ENCODE measurements at places on chromosomes 3 and 15.

DNA sequence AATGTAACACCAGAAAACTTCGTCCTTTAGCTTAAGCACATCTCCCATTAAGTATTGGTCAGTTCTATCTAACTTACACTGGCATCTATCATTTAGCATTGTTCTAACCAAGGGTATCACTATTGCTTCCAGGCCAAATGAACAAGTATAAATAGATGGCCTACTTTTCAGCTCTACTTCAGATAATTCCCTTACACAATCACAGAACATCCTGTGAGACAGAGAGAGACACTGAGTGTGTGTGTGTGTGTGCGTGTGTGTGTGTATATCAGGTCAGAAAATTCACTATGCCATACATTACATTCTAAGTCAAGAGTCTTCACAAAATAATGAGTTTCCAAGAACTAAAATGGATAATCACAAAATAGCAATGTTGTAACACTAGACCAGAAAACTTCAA, 39.1 kb downstream of the SCAPER start:
- no peak for DNase-seq

DNA sequence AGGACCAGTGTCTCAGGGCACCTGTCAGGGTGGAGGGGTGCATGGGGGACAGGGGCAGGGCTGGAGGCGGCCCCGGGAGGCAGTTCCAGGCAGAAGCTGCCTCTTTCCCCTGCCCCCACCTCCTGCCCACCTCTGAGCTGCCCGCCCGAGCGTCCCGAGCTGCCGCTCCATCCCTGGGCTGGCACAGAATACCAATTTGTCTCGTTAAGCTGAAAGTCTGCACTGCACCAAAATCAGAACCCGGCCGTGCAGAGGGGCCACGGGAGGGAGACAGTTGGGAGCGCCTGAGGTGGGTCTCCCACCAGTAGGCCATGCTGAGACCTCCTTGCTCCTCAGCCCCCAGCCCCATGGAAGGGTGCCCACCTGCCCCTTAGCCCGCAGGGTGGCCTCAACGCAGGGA, 1.3 kb upstream of the ATP2B2 start:
- DNase-seq, result no peak

- DNase-seq, result no peak
Observed at GRCh38 chr3:78994174-78995027, 773.4 kb downstream of the ROBO1 start.

GRCh38 chr3:23685541-23686258, 120.1 kb upstream of the UBE2E1 start:
- no peak for DNase-seq

GRCh38 chr15:40301467-40302179, 6.1 kb downstream of the PLCB2 start:
- no peak for DNase-seq

DNA sequence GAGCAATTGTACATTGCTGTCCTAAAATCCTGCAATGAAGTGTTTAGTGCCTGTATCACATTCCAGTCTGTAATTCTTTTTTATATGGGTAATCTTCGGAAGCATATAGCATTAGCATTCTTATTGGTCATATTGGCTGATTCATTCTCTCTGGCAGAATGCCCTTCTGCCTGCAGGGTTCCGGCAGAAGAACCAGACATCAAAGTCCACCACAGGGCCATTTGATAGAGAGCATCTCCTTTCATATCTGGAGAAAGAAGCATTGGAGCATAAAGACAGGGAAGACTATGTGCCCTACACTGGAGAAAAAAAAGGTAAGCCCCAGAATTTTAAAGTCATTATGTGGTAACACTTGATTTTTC, 39.6 kb downstream of the TMOD3 start:
- no peak for DNase-seq

- DNase-seq, result no peak
Observed at GRCh38 chr3:20074226-20075063, 34.2 kb downstream of the KAT2B start.

DNA sequence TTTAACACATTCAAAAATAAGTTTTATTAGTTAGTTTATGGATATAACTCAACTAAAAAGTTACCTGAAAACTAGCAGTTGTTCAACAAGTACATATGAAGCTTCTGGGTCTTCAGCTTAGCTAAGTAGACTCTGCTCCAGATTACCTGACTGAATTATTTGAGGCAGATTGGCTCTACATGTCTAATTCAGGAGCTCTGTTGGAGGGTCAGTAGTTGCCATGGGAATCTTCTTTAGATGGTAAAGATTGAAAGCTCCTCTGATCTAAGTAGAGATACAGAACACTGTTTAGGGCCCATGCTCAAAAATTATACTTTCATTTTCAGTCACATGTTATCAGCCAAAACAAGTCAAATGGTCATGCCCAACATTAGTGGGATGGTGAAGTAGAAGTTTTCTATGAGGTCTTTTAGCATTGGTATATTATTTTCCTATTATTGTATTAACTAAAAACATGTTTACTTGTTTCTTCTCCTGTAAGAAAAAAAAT, 1476.9 kb downstream of the OTOL1 start:
- DNase-seq, result no peak

GRCh38 chr3:171792531-171792930, 17.8 kb downstream of the PLD1 start:
- no peak for DNase-seq

DNA sequence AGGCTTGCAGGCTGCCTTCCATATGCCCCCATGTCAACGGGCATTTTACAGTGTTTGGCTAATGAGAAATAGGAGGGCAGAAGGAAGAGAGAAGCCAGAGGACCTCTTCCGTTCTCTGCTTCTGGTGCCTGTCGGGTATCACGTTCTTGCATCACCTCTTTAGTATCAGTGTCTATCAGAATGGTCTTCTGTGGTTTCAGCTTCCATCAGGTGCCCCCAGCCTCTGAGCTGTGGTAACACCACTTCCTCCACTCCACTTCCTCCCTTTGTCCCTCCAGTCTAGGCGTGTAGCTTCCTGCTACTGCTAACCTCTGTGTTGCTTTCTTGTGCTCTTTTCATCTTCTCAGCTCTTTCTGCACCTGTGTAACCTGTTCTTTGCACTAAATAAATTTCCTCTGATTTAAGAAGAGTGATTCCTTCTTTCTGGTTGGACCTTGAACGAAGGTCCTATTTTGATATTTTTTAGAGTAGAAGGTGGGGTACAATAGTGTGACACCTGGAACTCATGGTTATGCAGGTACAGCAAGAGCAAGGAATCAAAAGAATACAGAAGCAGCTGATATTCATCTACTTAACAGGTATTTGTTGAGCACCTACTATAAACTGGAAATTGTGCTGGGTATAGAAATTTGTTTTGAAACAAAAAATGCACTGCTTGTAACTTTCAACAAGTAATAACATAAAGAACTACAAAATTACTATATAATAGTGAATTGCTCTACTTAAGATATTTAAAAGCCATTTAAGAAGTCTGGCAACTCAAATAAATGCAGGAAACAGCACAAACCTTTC, 27.4 kb upstream of the FOXB1 start:
- DNase-seq, result peak; percentile 75

GRCh38 chr3:177589911-177590381, 392.7 kb upstream of the TBL1XR1 start:
- no peak for DNase-seq

DNA sequence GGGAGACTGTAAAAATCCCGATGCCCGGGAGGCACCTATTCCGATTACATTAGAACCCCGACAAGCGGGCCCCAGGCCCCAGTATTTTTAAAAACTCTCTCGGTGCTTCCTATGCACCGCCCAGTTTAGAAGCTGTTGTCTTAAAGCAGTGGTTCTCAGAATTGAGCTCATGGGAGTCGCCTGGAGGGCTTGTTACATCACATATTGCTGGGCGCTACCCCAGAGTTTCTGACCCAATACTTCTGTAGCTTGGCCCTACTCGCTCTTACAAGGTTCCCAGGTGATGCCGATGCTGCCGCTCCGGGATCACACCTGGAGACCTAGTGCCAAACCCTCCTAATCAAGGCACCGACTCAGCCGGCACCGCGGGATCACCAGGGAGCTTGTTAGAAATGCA, 35.2 kb downstream of the CPN2 start:
- no peak for DNase-seq

DNA sequence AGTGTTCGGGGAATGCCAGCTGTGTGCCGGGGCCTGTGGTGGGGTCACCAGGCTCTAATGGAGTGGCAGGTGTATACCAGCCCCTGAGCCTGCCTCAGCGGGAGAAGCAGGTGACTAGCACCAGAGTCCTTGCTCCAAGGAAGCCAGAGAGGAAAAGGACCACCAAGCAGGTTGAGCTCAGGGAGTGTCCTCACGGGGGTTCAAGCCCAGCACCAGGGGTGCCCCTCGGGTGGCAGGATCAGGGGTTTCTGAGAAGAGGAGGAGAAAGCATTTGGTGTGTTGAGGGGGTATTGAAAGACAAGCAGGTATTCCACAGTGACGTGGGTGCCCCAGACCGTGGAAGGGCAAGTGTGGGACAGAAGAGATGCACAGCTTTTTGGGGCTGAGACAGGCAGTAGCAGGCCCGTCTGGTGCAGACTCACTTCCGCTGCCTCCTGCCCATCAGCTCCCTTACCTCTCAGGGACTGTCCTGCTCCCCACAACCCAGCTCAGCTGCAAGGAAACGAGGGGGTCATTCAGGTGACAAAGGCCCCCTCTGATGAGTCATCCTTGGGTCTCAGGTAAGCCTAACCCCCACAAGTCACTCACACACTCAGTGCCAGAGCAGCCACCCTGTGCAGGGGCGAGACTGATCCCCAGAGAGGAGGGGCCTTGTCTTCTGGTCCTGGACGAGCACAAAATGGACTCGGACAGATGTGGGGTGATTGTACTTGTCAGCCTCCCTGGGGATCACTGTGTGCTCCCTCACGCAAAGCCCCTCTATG, 21.4 kb upstream of the POC1A start:
- no peak for DNase-seq

DNA sequence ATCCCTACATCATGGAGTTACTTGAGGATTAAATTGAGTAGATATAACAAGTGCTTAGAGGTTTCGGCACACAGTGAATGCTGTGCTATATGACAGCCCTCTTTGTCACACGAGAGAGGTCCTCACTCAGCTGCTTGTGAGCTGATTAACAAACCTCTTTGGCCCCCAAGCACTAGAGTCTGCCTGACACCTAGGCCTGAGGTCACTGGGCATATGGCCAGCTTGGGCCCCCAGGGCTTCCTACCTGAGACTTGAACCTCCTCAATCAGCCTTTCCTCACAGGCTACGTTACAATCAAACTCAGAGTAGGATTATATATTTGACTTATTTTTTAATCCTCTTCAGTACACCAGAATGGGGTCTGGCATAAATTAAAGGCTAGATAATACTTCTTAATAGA, 88.8 kb downstream of the WDR72 start:
- DNase-seq, result no peak

DNA sequence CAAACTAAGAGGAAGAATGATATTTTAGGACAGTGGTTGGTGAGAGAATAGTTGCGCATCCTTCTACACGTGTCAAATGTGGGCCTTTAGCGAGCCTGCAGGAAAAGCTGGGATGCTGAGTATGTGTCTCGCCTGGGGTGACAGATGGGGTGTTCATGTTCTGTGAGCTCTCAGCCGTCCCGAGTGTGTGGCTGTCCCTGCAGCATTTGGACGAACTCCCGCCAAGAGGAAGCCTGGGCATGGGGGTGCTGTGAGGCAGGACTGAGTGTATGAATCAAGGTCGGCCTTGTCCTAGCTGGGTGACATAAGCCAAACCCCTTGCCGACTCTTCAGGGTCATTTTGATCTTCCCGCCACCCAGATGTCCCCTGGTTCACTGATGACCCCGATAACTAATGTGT, 94.8 kb downstream of the CACNA1D start:
- DNase-seq, result no peak

- DNase-seq, result no peak
Observed at GRCh38 chr3:160671231-160671630, 5.7 kb upstream of the ARL14 start.

DNA sequence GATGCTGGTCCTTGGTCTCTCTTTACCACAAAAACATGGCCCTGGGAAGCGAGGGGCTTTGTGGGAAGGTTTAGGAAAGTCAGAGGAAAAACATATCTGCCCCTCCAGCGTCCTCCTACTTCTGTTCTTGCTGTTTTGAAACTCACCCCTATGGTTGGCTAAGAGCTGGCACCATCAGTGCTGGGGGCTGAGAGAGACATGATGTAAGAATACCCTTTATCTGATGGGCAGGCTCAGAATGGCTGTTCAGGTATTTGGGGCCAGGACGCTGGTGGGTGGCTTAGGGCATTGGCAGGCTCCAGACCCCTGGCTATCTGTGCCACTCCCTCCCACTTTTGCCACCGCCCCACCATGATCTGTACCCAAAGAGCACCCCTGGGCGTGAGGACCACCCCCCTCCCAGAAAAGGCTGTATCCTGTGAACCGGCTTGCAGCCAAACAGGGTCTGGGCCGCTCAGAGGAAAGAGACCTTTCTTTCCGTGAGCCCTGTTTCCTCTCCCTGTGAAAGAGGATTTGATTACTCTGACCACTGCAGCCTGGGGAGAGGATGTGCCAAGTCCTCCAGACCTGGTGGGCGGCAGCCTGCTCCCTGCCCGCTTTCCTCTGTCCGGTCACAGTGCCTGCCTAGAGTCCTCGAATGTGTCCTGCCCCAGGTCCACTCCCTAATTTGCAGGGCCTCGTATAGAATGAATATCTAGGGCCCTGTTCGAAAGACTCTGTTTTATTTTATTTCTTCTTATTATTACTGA, 61.3 kb upstream of the SLC6A6 start:
- no peak for DNase-seq

- no peak for DNase-seq
Observed at GRCh38 chr3:72559385-72559784, 288.9 kb downstream of the SHQ1 start.

DNA sequence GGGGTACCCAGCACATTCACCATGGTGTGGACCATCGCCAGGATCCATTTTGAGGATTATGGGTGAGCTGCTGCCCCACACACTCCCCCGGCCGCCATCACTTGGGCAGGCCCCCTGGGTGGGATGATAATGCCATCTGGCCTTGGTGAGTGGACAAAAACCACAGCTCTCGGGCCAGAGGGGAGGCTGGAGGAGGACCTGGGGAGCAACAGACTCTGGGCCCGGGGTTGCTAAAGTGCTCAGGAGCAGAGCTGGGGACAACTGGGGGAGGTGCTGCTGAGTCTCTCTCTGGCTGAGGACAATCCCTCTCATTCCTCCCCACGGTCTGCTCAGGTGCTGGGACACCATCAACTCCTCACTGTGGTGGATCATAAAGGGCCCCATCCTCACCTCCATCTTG, 29.0 kb downstream of the VIPR1 start:
- no peak for DNase-seq

DNA sequence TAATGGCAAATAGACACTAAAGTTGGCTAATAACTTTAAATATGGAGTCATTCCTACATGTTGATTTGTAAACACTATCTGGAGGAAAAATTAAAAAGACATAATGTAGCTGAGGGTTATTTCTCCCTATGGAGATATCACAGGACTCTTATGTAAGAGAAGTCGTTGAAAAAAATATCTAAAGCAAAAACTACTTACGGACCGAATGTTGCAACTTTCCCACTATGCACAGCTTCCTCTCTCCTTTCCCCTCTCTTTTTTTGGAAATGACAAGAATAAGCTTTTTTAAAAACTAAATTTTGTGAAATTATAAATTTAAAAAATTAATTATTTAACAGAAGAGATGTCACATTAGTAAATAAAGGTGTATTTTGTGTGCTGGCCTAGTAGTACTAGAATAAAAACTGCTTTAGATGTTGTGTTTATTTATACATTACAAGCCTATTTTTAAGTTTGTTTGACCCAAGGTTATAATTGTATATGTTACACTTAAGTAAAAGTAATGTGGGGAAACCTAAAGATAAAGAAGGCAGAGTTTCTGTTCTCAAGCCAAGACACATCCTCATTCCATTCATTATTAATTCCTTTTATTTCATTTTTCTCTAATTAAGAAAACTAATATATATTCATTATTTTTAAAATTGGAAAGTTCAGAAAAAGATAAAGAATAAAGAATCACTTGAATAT, 20.7 kb upstream of the PPARG start:
- no peak for DNase-seq

GRCh38 chr3:126752303-126753190, 48.5 kb downstream of the CHCHD6 start:
- DNase-seq, result peak; percentile 23

Measured in CD4-positive, alpha-beta T cell treated with Interleukin-6 at 100 ng/mL for 8 hours (primary cell).